Activated naive CD8-positive, alpha-beta T cell treated with anti-CD3 and anti-CD28 coated beads for 36 hours (primary cell): ENCODE measurements at places on chromosomes 16 and 17. TPM values are rescaled to one million over a fixed set of nuclear protein-coding genes. Genes with fewer than 3 reads are reported as not detected.

DNA sequence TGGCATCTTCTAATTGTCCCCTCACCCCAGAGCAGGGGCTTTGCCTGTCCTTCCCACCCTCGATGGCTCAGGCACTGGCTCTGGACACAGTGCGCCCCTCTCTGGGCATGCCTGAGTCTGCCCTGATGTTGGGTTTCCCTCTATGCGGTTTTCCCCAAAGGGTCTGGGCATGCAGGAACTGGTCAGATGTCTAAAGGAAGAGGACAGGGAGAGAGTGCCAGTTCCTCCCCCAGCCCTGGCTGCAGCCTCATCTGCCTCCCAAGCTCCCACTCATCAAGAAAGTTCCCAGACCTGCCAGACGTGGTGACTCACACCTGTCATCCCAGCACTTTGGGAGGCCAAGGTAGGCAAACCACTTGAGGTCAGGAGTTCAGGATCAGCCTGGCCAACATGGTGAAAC, 41.3 kb upstream of the PABPN1L start:
- DNase-seq: no peak

The CD300C gene
- not detected for total RNA-seq

GRCh38 chr16:35194681-35195080, 1735.3 kb downstream of the TP53TG3F start:
- DNase-seq: no peak

GRCh38 chr16:49129935-49130334, 151.7 kb downstream of the CBLN1 start:
- DNase-seq: no peak

The SLC4A1 gene
- total RNA-seq: not detected

The HEXD gene
- total RNA-seq: 20.3 TPM

The SMTNL2 gene
- total RNA-seq: not detected
